ENCODE measurements at places on chromosomes 4 and X.

DNA sequence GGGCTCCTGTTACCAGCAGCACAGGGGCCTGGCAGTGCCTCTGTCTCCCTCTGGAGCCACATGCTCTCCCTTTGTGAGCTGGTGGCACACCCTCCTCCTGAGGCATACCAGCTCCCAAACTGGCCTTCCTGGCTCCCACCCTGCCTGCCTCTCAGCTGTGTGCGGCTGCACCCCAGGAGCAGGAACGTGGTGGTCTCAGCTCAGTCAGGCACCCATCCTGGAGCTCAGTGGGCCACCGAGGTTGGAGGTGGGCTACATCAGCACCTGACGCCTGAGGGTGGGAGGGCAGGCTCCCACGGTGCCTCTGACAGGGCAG lies 85.9 kb upstream of the NKX1-1 start:
- no peak for DNase-seq

DNA sequence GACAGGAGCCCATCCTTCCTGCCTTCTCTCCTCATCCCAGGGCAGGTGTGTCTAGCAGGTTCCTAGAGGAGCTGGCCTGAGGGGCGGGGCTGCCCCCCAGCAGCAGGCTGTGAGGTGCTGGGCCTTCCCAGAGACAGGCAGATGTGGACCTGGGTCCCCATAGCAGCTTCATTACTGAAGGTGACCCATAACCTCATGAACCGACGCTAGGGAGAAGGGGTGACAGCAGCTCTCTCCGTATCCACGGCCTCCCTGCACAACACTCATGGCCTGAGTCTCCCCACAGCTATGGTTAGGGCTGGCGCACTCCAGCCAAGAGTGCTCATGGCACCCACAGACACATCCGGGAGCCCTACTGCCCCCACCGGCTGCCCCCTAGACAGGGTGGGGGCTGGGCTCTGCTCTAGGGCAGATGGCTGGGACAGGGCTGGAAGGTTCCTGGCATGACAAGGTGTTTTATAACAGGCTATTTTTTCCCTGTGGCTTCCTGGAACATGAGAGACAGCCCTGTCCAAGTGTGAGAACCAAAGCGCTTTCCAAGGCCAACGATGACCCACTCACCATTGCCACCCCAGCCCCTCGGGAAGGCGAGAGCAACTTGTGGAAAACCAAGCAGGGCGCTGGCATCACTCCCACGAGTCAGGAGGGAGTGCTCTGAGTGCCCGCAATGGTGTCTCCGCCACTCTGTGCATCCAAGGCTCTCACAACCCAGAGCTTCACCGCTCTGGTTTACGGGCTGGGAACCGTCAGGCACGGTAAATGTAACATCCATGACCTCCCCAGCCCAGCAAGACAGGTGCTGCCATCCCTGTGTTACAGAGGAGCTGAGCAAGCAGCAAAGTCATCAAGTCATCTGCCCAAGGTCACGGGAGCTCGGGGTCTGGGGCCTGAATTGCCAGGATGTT lies 59.8 kb downstream of the ACOX3 start:
- DNase-seq = no peak

GRCh38 chr4:168070903-168071302 lies 21.4 kb upstream of the ANXA10 start:
- no peak for DNase-seq

- peak; percentile 69 for DNase-seq
Measured at GRCh38 chr4:53520116-53520515, 71.2 kb downstream of the LNX1 start.

DNA sequence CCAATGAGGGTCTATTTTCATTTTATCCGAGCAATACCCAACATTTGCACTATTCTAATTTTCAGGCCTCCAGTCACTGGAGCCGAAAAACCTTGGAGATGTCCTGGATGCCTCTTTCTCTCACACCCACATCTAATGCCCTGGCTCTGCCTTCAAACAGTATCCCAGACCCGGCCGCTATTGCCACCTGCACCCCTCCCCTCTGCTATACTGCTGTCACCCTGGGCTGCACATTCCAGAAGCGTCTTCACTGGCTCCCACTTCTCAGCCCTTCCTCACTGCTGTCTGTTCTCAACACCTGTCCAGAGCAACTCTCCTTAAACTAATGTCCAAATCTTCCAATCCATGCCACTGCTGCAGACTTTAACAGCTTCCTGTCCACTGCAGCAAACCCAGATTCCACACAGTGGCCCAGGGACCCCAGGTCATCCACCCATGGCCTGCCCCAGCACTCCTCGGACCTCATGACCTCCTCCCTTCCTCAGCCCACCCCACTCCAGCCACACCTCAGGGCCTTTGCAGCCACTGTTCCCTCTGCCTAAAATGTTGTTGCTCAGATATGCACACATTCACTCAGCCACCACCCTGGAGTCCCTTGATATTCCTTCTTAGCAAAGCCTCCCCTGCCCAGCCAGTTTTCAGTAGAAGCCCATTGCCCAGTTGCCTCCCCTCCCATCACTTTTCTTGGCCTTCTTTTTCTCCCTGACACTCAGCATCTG lies 30.5 kb upstream of the PPP2R2C start:
- DNase-seq = no peak

DNA sequence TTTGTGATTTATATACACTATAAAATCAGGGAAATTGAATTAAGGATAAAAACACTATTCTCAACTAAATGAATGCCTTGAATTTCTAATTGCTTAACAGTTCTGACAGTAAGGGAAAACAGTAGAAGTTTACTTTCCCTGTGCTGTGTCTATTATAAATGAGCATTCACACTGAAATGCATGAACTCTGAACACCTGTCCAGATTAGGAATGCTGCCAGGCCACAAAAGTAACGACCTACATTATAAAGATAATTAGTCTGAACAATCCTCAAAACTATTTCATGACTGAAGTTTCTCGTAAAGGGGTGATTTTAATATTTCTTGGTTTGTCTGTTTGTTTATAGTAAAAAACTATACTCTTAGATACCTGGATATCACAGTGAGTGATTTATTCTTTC lies 2.0 kb downstream of the NDST3 start:
- DNase-seq = no peak

DNA sequence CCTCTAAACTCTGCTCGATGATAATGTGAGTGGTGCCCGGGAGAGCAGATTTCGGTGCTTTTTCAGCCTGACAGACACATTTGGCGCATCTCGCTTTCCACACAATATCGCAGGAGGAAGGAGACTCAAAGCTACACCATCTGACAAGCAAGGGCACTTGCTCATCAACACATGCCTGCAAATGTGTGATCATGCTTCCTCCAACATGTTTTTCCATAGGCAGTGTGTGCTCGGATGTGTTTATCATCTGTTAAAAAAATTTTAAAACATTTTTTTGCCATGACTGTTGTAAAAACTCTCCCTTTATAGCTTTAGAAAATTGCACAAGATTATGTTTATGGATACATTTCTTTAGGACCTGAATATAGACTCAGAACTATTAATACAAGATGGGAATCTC lies 170.3 kb upstream of the PUDP start:
- DNase-seq = no peak

- no peak for DNase-seq
Measured at GRCh38 chr4:3719191-3719590, 47.0 kb upstream of the ADRA2C start.

DNA sequence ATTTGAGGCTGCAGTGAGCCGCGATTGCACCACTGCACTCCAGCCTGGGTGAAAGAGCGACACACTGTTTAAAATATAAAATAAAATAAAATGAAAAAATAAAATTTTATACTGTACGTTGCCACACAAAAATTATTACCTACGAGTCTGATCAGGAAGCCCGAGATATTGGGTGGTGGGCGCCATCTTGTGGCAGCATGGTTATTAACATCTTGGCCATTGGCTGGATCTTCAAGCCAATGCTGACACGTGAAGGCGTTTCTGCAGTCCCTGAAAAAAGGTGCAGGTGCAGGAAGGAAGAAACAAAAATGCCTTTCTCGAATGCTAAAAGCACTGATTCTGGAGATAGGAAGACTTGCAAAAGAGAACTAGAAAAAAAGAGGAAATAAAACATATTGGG lies 4.9 kb upstream of the TLR8 start:
- DNase-seq = peak; percentile 41

DNA sequence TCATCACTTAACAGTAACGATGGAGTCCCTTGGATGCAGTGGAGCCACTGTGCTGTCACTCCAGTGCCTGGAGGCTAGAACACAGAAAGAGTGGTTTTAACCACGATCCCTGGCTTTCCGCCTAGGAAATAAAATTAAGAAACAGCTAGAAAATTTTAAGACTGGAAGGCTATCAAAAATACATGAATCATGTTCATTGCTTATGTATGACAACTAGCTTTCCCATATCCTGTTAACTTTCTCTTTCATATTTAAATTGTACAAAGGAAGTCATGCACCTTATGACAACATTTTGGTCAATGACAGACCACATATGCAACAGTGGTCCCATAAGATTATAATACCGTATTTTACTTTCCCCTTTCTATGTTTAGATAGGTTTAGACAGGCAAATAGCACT lies 115.1 kb downstream of the GALNTL6 start:
- DNase-seq = no peak

DNA sequence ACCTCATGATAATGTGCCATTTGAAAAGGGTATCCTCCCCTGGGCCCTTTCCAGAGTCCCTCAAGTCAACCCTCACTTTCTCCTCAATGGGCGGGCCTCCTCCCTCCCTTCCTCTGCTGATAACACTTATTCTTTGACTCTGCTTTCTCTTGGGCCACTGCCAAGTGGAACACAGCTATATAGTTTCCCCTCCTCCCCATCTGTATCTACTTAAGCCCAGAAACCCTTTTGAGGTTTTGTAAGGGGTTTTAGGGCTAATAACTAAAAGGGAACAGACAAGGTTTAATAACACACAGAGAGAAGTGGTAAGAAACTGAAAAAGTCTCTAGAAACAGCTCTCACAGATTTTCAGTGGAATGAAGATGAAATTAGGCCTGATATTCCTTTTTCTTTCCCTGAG lies 116.7 kb downstream of the GPC3 start:
- DNase-seq = no peak

- no peak for DNase-seq
Measured at GRCh38 chr4:145784036-145784435, 104.1 kb downstream of the C4orf51 start.

- DNase-seq = no peak
Measured at GRCh38 chr4:36392916-36393315, 111.5 kb downstream of the DTHD1 start.

- DNase-seq = no peak
Measured at GRCh38 chrX:1472975-1473374, 20.3 kb upstream of the ASMTL start.

DNA sequence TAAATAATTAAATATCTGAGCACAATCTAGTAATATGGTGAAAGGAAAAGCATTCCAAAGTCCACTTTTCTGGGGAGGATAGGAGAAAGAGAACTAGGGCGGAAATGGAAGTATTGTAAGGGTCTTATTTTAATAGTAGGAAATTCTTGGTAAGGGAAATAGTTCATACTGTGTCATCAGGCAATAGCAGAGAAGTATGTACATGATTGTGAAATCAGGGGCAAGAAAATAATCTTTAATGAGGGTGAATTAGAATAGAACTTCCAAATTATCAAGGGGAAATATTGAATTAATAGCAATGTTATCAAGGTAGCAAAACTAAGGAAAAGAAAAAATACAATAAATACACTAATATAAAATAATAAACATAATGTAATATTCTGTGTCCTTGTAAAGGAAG lies 14.8 kb downstream of the GIMD1 start:
- no peak for DNase-seq

DNA sequence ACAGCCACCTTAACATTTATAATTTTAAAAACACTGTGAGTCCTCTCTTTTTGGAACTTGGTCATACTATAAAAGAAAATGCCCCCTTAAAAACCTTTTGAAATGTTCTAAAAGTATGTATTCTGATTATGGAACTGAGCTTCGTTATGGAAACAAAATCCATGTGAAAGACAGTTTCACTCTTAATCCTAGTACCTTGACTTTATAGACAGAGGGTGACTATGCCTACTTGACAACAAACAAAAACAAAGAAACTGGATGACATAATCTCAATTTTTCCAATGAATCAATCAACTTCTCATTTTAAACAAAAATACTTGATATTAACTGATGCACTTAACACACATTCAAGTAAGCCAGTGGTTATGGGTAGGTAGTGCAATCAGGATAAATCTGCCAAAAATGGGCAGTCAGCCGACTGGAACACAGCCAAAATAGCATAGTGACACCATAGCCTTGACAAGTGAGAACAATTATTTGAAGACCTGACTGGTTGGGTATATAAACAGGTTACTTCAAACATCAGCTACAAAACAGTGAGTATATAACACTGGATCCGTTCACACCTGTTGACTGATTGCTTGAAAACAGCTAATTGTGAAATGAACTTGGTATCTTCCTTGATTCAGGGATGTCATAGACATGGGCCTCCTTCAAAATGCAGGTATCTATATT lies 265.5 kb downstream of the PPP3CA start:
- DNase-seq = no peak

DNA sequence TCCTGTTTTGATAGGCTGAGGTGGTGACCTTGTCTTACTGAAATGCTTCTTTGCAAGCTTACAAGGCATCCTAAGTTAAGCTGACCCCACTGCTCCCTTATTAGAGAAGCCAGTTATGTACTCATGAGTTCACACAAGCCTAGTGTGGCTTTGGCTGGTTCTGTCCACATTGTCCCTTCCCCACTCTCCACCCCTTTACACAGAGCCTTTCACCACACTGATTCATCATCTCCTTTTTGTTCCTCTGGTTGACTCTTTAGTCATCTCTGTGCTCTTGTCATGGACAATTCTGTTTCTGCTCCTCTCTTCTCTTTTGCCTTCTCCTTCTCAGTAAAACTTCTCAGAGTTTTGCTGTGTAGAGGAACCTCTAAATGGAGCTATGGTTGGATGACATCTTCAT lies 4.9 kb downstream of the CHRNA9 start:
- no peak for DNase-seq

- no peak for DNase-seq
Measured at GRCh38 chrX:24207826-24208225, 58.3 kb downstream of the ZFX start.
